Stimulated activated CD4-positive, alpha-beta T cell treated with anti-CD3 and anti-CD28 coated beads, TNF-alpha, amount 100 ng/mL, for 48 hours (primary cell): ENCODE measurements at places on chromosomes 7 and 10.

- no peak for DNase-seq
Observed at GRCh38 chr10:93911866-93912265, 18.1 kb downstream of the SLC35G1 start.

DNA sequence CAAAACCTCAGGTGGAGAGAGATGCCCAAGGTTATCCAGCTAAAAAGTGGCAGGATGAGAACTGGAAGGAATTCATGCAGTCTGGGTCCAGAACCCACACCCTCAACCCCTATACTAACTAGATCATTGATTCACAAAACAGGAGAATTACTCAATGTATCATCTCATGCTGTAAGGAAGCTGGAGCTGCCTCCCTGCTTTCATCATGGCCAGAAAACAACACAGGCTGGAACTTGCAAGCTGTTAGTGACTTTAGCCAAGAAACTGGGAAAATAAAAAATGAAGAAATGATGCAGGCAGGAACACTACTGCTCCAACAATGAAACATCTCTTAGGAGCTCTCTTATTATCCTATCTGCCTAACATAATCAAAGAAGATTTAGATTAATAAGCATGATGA, 619.8 kb upstream of the CELF2 start:
- no peak for DNase-seq

DNA sequence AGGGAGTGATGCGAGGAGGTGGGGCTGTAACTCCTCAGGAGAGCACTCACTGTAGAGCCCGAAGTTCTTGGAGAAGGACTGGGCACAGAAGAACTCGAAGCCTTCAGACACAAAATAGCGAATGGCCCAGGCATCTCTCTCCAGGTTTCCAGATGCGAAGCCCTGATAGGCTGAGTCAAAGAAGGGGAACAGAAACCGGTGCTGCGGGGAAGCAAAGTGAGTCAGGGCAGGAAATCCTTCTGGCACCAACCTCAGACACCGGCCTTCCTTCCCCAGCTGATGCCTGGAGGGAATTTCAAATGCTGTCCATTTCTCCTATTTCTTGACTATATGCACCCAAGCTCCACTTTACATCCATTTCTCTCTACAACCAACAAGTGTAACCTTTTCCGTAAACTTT, 26.8 kb downstream of the GOT1 start:
- DNase-seq = no peak

DNA sequence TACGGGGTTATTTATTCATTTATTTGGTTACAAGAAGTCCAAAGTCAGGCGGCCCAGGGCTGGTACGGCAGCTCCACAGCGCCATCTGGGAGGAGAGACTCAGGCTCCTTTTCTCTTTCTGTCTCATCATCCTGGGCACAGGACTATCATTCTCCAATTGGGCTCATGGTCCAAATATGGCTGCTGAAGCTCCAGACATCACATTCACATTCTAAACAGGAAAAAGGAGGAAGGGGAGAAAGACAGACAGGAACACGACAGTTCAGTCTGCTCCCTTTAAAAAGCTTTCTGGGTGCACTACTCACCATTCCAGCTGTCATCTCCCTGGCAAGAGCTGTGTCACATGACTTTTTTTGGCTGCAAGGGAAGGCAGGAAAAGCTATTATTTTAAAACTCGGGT, 74.4 kb upstream of the PDZD8 start:
- no peak for DNase-seq

DNA sequence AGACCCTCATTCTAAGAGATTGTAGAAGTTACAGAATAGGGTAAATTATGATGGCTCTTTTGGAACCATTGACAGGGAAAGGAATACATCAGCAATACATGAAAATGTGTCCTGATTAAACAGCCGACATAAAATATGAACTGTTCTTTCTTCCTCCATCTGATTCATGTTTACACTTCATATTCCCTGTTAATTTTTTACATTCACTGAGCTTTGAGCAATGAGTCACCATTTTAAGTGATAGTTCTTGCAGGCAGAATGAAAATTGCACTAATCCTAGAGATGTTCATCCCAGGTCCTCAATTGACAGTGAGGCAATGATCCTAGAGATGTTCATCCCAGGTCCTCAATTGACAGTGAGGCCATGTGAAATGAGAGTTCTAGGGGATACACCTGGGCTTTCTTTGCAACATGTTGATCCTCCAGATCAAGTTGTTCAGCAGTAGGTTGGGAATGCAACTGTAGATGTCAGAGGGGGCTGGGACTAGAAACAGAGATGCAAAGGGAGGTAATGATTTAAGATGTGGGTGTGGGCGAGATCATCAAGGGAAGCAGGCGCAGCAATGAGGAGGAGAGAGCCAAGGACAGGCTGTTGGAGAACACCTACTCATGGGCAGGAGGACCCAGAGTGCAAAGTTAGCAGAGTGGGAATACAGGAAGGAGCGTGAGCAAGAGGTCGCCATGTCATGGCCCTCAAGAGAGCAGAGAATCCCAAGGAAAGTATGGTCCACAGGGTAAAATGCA, 138.7 kb downstream of the ZNF365 start:
- DNase-seq = no peak

DNA sequence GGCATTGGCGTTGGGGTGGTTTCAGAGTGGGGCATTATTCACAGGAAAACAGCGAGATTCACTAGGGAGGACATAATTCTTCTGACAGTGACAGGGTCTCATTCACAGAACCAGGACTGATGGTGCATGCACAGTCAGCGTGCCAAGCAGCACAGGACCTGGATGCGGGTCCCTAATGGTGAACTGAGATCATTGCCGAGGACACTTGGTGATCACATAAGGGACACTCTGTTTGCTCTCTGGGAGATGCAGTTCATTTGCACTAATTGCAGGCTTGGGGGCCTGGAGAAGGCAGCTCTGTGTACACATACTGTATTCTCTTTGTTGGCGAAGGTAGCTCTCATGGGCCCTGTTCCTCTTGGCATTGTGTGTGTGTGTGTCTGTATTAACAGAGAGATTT, 716.1 kb downstream of the PHTF2 start:
- DNase-seq = no peak

DNA sequence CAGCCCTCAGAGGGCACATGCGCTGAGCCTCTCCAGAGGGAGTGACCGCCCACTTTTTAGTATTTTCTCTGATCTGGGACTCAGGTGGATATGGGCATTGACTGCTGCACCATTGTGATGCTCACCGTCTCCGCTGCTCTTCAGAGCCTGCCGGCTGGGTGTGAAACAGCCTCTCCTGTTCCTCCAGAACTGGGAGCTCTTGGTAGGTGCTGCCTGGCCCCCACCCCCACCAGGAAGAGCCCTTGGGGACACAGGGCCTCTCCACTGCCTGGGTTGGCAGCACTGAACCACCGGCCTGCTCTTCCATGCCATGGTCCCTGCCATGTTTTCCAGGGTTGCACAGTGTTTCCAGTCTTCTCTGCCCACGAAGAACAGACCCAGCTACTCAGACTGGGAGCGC, 36.3 kb downstream of the ARHGAP22 start:
- DNase-seq = no peak

- DNase-seq = no peak
Observed at GRCh38 chr10:132539894-132540293, 2.3 kb downstream of the INPP5A start.

DNA sequence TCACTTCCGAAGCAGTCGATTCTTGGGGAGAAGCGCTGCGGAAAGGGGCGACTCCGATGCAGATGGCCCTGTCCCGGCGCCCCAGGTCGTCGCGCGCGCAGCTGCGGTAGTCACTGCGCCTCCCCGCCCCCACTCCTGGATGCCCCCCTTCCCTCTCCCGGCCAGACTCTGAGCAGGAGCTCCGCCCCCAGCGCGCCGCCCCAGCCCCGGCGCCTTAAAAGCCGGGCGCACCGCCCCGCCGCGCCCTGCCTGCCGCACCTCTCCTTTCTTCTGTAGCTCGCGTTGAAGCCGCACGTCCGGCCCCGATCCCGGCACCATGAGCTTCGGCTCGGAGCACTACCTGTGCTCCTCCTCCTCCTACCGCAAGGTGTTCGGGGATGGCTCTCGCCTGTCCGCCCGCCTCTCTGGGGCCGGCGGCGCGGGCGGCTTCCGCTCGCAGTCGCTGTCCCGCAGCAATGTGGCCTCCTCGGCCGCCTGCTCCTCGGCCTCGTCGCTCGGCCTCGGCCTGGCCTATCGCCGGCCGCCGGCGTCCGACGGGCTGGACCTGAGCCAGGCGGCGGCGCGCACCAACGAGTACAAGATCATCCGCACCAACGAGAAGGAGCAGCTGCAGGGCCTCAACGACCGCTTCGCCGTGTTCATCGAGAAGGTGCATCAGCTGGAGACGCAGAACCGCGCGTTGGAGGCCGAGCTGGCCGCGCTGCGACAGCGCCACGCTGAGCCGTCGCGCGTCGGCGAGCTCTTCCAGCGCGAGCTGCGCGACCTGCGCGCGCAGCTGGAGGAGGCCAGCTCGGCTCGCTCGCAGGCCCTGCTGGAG, at the start of gene INA:
Gene INA, plus strand, starts transcription at position 243 of the 817 bp plus-strand sequence. Its CDS starts 74 bp downstream, at position 317.
- DNase-seq = no peak
